Thoracic aorta endothelial cell (primary cell): ENCODE measurements at places on chromosomes 5 and 9. TPM values are rescaled to one million over a fixed set of nuclear protein-coding genes. Genes with fewer than 3 reads are reported as not detected.

The SOHLH1 gene
- not detected in 2 replicates for total RNA-seq

The CEL gene
- total RNA-seq, result 0.14 and 0.53 TPM in 2 replicates

The SPATA9 gene
- total RNA-seq, result not detected in 2 replicates

The PCDHB14 gene
- total RNA-seq, result 0.14 and 0.53 TPM in 2 replicates

The DDX4 gene
- total RNA-seq, result not detected in 2 replicates

The IGFBPL1 gene
- 0.13 and 0.29 TPM in 2 replicates for total RNA-seq

The ACTBL2 gene
- total RNA-seq, result not detected in 2 replicates

The PLPP7 gene
- total RNA-seq, result 0.65 and 2.7 TPM in 2 replicates

The CATSPER3 gene
- not detected in 2 replicates for total RNA-seq

The APBA1 gene
- total RNA-seq, result 9.4 and 12.1 TPM in 2 replicates

The MYORG gene
- 2.8 and 5.2 TPM in 2 replicates for total RNA-seq

The SOX30 gene
- total RNA-seq, result not detected in 2 replicates

The STK32A gene
- total RNA-seq, result under 0.01 TPM in 1 of 2 replicates, not detected in the other

The GFI1B gene
- not detected in 2 replicates for total RNA-seq
